Glomerular endothelial cell (primary cell): ENCODE measurements at places on chromosomes 1 and 21. TPM values are rescaled to one million over a fixed set of nuclear protein-coding genes. Genes with fewer than 3 reads are reported as not detected.

Gene AIM2
- total RNA-seq: not detected in 2 replicates

Gene TUFT1
- total RNA-seq: 5.1 and 6.8 TPM in 2 replicates

Gene ELF3
- total RNA-seq: 0.58 and 1.4 TPM in 2 replicates

Gene SUSD4
- not detected in 2 replicates for total RNA-seq

Gene SIM2
- total RNA-seq: 0.47 and 1.7 TPM in 2 replicates
